ENCODE measurements at places on chromosomes 16 and 17.
A peak's percentile ranks its signal among the peaks of the same experiment; 100 is the strongest.

DNA sequence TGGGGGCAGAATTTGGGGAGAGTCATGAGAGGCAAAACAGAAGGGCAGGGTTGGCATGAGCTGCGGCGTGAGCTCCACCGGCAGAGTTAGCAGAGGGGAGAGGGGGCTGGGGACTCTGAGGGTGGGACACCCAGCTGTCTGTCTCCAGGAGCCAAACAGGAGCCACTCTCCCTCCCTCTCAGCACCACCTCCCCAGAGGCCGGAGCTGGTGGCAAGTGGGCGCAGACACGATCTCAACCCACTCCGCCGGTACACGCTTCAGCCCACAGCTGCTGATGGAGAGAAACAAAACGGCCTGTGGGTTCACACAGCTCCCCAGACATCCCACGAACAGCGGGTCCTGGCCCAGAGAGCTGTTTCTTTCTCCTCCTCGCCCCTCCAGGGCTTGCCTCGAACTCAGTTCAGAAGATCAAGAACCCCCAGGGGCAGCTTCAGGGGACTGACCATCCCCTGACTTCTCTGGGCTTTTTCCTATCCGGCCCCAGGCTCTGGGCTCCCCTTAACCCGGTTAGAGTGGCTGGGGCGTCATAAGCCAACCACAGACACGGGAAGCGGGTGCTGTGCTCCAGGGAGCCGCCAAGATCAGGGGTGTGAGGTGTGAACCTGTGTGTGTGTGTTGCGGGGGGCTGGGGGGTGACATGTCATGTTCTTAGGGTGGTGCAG lies 7.6 kb downstream of the RHBDF2 start:
- no peak for DNase-seq

- DNase-seq = no peak
Measured at GRCh38 chr17:57379895-57380434, 123.6 kb downstream of the MSI2 start.

DNA sequence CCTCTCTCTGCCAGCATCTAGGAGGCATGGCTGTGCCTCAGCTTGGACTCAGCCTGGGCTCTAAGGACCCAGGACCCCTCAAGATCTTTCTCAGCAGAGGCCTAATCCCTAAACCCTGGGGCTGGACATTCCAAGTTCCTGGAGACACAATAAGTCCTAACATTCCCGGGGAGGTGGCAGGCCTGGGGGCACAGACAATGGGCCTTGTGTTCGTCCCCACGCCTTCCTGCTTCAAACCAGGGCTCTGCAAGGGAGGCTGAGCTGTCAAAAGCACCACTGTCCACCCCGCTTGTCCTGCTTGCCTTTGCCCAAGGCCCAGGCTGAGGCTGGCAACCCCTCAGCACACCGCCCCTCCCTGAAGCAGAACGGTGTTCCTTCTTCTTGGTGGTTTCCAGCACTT lies 13.7 kb downstream of the SDK2 start:
- DNase-seq = no peak

DNA sequence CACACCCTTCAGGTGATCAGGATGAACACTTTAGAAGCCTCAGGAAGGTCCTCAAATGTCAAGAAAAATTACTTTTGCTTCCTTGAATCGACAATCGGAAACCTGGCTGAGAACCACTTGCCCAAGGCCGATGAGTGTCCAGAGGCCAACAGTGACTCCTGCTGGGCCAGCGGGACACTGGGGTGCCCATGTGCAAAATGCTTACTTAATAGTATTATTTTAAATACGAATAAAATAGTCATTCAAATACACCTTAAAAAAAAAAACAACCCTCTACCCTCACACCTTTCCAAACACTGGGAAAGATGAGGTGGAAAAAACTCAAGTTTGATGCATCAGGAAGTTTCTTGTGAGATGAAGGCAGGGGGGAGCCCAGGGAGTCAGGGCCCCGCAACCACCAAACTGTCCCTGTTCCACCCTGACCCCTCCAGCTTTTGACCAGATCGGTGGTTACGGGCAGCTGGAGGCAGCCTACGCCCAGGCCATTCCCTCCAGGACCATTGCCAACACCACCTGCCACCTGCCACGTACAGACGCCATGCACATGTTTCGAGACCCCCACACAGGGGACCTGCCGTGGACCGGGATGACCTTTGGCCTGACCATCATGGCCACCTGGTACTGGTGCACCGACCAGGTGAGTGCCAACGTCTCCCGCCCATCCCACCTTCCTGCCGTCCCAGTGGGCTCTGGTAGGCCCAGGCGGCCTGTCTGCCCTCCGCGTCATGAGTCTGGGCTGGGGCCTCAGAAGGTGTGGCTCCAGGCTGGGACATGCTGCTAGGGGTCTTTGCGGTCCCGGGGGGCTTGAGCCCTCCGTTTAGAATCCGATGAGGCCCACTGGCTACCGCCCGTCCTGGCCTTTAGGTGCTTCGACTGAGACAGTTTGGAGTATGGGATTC lies 18.9 kb downstream of the SLC5A10 start:
- no peak for DNase-seq

GRCh38 chr16:85417156-85417860 lies 195.8 kb upstream of the GSE1 start:
- no peak for DNase-seq

DNA sequence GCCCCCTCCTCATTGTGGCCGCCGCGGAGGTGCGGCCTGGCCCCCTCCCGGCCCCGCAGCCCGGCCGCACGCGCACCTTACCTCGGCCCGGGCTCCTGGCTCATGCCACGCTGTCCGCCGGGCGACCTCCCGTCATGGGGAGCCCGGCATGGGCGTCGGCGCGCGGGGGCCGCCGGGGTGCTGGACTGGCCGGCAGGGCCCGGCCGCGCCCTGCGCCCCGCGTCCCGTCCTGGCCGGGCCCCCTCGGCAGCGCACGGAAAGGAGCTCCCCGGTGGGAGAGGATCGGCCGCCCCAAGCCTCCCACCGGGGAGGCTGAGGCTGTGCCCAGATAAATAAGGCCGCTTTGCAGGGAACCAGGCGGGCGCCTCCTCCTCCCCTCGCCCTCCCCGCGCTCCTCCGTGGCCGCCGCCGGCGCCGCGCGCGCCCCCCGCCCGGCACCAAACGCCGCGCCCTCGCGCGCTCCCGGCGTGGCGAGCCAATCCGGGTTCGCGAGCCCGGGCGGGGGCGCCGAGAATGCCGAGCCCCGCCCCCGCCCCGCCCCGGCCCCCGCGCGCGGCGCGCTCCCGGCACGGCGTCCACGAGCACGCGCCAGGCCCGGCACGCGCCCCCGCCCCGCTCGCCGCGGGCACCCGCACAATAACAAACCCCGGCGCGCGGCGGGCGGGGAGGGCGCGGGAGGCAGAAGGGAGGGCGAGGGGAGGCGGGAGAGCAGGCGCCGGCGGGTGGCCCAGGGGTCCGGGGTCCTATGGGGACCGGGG lies at the start of gene FBXL16:
Gene FBXL16 (minus strand): TSS at position 371 of the 758 bp plus-strand sequence. CDS start 8,396 bp downstream, outside the sequence.
- DNase-seq = no peak

DNA sequence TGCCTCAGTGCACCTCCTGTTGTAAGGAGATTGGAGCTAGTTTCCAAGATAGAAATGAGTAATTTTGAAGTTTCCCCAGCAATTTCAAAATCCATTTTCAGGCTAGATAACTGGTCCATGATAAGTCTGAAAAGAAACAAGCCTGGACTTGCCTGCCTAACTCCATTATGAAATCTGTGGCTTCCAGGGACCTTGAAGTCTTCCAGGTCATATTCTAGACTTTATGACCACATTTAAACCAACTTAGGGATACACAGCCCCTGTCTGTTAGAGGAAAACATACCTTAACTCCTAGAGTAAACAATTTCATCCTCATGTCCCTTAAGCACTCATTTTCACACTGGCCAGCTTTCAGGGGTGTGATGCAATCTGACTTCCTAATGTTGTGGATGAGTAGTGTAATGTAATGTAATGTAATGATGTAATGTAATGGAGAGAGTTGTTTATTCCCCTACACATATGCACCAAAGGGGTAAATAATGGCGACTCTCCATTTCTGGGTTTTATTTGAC lies 96.7 kb upstream of the FAM20A start:
- peak; percentile 71 for DNase-seq

DNA sequence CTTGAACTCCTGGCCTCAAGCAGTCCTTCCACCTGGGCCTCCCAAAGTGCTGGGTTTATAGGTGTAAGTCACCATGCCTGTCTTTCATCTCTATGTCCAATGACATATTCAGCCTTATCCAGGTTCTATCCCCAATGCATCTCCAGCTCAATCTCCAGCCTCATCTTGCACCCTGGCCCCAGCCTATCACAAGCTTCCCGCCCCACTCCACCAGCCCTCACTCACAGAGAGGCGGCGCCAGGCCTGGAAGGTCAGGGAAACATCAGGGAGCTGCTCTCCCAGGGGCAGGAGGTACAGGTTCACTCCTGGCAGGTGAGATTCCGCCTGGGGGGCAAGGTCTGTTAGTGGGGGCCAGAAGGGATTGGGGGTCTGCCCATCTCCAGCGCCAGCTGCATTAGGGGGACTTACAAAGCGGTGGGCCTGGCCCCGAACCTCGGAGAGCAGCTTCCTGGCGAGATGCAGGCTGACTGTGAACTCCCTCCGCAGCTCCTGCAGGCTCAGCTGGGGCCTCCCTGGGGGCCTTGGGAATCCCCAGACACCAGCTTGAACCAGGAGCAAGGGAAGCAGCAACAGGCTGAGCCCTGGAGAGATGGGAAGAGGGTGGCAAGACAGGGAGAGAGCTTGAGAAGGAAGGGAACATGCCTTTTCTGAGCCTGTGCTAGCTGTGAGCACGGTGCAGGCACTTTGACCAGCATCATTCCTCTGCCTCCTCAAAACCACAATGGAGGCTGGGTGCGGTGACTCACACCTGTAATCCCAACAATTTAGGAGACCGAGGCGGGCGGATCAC lies 3.0 kb downstream of the IL27 start:
- DNase-seq = no peak

GRCh38 chr17:76914937-76915336 lies 46.7 kb downstream of the MGAT5B start:
- no peak for DNase-seq

GRCh38 chr16:28309811-28310311 lies 17.5 kb downstream of the SBK1 start:
- DNase-seq = peak; percentile 22

DNA sequence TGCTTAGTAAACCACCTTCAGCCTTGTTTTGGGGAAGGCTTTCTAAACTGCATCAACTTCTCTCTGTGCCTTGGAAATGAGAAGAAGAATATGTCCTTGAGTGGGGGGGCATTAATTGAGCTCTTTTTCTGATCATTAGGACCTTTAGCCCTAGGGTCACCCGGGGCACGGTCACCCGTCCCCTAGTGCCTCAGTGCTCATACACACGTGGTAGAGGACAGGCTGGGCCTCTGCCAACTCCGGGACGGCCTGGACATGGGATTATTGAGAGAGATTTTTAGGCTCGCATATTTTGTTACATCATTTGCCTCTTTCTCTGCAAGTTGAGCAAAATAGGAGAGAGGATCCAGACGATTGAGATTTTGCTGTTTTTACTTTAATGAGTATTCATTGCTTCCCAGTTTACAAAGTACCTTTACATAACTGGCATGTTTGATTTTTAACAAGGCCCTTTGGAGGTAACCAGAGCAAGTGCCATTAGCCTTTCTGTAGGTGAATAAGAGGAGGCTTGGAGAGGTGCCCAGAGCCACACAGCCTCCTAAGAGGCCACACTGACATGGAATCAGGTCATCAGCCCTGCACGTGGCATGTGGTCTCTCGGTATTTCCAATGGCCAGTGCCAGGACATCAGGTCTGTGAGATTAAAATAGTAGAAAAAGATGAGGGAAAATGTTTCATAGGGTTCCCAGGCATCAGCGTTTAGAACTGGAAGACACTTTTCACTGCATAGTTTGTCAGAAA lies 11.1 kb downstream of the PMM2 start:
- no peak for DNase-seq

DNA sequence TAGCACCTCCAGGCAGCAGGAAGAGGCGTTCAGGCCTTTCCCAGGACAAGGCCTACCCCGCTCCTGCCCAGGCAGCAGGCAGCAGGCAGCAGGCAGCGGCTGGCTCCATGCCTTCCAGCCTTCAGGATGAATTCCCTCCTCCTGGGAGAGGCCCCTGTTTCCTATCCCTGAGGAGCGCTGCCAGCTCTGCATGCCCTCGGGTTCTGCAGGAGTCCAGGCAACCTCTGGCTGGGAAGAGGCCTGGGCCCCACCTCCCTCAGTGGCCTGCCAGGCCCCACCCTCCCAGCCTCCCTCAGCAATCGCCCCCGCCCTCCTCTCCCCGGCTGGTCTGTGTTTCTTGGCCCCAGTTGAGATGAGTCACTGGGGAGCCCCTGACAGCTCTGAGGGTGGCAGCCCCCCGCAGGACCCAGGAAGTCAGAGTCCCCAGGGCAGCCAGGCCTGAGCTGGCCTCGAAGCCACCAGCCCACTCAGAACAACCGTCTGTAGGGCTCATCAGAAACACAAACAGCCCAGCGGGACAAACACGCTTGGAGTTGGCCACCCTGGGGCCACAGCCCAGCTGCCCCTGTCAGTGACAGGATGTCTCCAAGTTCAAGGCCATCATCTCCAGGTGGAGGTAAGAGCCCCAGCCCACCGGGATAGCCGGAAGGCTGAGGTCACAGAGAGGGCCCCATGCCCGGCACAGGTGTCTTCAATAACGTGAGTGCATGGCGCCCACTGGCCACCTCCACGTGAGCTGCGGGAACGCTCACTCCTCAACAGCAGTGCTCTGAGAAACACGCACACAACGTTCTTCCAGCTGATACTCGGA lies 39.5 kb upstream of the CIBAR2 start:
- no peak for DNase-seq

Data from MV-4-11 (cell line).